NCI-H1105 treated with DMSO at 0.1 percent for 48 hours (cell line): ENCODE measurements at places on chromosomes 6 and 20.

- DNase-seq = no peak
Measured at GRCh38 chr6:70246118-70246517, 56.8 kb downstream of the COL9A1 start.

DNA sequence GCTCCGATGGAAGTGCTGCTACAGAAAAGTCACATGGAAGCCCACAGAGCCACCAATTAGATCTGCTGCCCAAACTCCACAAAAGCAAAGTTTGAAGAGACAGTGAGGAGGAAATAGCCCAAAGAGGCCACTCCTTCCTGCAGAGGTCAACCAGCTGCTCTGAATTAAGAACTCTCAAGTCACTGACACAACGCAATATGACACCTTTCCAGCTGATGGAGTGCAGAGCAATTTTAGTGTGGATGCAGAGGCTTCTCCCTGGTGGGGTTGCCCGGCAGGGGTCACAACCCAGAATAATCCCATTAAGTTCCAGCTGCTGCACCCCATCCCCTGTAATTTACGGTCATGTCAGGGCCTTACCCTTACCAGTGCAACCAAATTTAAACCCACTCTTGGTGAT, 361.9 kb upstream of the JARID2 start:
- no peak for DNase-seq

DNA sequence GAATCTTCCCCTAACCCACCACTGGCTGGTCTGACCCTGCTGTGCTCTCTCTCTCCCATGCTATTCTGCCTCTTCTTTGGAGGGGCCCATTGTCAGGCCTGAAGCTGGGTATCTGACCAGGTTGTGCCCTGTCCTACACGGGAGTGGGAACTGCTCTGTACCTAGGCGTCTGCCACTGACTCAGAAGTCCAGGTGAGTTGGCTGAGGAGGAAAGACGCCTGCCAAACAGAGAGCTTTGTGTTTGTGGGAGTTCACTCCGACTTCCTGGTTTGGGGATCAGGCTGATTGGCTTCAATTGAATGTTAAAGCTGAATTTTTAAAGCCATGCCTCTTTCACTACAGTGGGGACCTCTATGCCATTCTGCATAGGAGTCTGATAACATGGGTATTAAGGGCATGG, 136.0 kb downstream of the CCDC170 start:
- DNase-seq = no peak

GRCh38 chr6:100301731-100302130, 163.0 kb downstream of the SIM1 start:
- no peak for DNase-seq

GRCh38 chr6:12196326-12196936, 93.7 kb upstream of the EDN1 start:
- DNase-seq = no peak
